ENCODE measurements at places on chromosomes 5 and 9. TPM values are rescaled to one million over a fixed set of nuclear protein-coding genes. Genes with fewer than 3 reads are reported as not detected.

Gene CMYA5
- total RNA-seq: 1.5 TPM

Gene BHMT
- total RNA-seq: not detected

Gene CCDC152
- 1.2 TPM for total RNA-seq

Gene QSOX2
- total RNA-seq: 20.4 TPM

Gene UBE2B
- 97.1 TPM for total RNA-seq

Gene HEMGN
- not detected for total RNA-seq

Gene COL23A1
- total RNA-seq: 0.16 TPM

Gene TAF9
- total RNA-seq: 92.7 TPM

DNA sequence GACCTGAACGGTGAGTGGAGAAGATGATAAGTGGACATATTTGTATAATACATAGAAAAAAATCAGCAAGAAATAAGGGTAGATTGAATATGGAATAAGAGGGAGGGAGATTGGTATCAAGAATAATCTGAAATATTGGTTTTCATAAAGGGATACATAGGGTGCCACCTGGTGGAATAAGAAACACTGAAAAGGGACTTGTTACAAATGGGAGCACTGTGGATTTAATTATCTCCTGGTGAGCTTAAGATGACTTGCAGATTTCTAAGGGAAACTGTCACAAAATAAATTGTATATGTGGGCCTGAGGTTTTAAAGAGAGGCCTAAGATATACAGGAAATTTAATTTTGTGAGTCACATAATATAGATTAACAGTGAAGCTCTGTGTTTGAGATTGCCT is 1403.5 kb upstream of the CDH18 start:
- H3K4me3 ChIP-seq: no peak overlapping the region
- no peak for DNase-seq
- no peak overlapping the region for H3K27ac ChIP-seq
- no peaks in the 10 kb centered on the region for H3K36me3 ChIP-seq
- H3K4me1 ChIP-seq: no peaks in the 10 kb centered on the region
- no peaks in the 10 kb centered on the region for H3K27me3 ChIP-seq

- H3K4me3 ChIP-seq: no peak overlapping the region
- H3K27ac ChIP-seq: no peak overlapping the region
- no peaks in the 10 kb centered on the region for H3K4me1 ChIP-seq
- no peak for DNase-seq
Observed at GRCh38 chr9:116434314-116434713, 252.8 kb upstream of the TRIM32 start.

GRCh38 chr9:133737071-133737773 is 930 bp downstream of the SARDH start:
- H3K4me3 ChIP-seq: no peak overlapping the region
- H3K27me3 ChIP-seq: peaks cover 7% of the 10 kb centered on the region
- peaks cover 11% of the 10 kb centered on the region for H3K4me1 ChIP-seq
- no peak overlapping the region for H3K27ac ChIP-seq
- no peak for DNase-seq
- H3K36me3 ChIP-seq: no peaks in the 10 kb centered on the region

DNA sequence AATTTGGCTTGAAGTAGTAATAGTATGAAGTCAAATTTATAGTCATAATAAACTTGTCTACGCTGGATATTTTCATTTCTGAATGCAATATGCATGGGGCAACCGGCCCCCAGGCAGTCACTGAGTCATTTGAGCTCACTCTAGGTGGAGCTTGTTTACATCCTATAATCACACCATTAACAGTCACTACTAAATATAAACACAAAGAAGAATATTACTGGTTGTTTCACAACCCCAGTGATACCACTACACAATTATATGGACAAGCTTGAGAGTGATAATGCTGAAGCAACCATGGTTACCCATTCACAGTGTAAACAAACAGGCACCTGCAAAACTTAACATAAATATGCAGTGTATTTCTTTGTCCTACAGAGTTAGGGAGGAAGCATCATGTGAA is 68.7 kb downstream of the MARCHF3 start:
- no peaks in the 10 kb centered on the region for H3K27me3 ChIP-seq
- H3K27ac ChIP-seq: no peak overlapping the region
- H3K4me3 ChIP-seq: no peak overlapping the region
- no peak for DNase-seq
- no peaks in the 10 kb centered on the region for H3K36me3 ChIP-seq
- H3K4me1 ChIP-seq: peaks cover 6% of the 10 kb centered on the region

- H3K4me1 ChIP-seq: no peaks in the 10 kb centered on the region
- no peak overlapping the region for H3K27ac ChIP-seq
- peaks cover 9% of the 10 kb centered on the region for H3K36me3 ChIP-seq
- H3K27me3 ChIP-seq: no peaks in the 10 kb centered on the region
- no peak for DNase-seq
Observed at GRCh38 chr5:1501372-1502045, 22.3 kb downstream of the LPCAT1 start.

GRCh38 chr5:140802781-140803271 is 2.0 kb downstream of the PCDHA3 start:
- no peak for DNase-seq
- H3K36me3 ChIP-seq: no peaks in the 10 kb centered on the region
- no peak overlapping the region for H3K27ac ChIP-seq
- H3K27me3 ChIP-seq: no peaks in the 10 kb centered on the region

DNA sequence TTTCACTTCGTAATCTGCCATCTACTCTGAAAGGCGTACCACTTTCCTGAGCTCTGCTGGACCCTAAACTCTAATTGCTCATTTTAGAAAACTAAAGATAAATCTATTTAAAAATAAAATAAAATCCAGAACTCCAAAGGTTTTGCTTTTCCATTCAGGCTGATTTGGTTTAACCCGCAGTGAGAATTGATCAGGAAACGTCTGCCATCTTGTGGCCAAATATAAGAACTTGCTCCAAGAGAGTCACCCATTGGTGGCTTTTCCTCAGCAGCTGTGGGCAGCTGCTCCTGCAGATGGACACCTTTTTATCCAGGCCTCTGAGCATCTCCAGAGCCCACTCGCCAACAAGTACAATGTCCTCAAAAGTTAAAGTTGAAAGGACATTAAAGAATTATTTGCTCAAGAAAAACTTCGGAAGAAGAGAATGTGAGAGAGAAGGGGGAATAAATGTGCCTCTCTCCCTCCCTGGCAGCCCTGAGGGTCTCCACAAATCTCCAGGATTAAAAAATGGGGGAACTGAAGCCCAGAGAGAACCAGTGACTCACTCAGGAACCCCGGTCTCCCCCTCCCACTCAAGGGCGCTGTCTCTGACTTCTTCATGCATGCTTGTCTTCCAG is 4.1 kb downstream of the SAXO1 start:
- DNase-seq: peak; percentile 33
- H3K27me3 ChIP-seq: peaks cover 4% of the 10 kb centered on the region
- H3K36me3 ChIP-seq: no peaks in the 10 kb centered on the region
- H3K4me3 ChIP-seq: no peak overlapping the region

DNA sequence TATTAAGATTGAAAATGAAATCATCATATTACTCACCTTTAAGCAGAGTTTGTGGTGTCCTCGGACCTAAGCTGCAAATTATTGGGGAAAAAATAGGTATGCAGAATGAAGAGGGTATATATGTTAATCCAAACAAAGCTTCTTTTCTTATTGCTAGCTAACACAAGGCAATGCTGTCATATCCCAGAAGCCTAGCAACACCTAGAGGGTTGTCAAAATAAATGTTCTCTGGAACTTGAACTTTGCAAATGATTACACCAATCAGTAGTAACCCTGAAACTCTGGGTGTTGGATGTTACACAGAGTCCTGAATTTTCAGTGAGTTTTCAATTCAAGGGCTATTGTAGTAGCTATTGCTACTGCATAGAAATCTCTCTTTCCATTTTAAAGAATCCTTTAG is at the start of gene C6:
Gene C6 (minus strand): TSS at position 193 of the 400 bp plus-strand sequence. CDS start 10,302 bp downstream, outside the sequence.
- no peak for DNase-seq
- H3K27ac ChIP-seq: no peak within 1 kb of the TSS
- H3K27me3 ChIP-seq: no peaks in the 10 kb centered on the region
- no peaks in the 10 kb centered on the region for H3K4me1 ChIP-seq
- no peak within 1 kb of the TSS for H3K4me3 ChIP-seq
- H3K36me3 ChIP-seq: no peaks in the 10 kb centered on the region

- H3K36me3 ChIP-seq: no peaks in the 10 kb centered on the region
- no peaks in the 10 kb centered on the region for H3K27me3 ChIP-seq
- no peak overlapping the region for H3K27ac ChIP-seq
- no peak overlapping the region for H3K4me3 ChIP-seq
- DNase-seq: no peak
Observed at GRCh38 chr5:157458835-157459234, 1.2 kb upstream of the NIPAL4 start.

GRCh38 chr9:4666042-4666699 is at the start of gene SPATA6L:
Gene SPATA6L, minus strand, starts transcription at chr9:4666480. Its CDS starts 230 bp downstream, at chr9:4666250.
- no peaks in the 10 kb centered on the region for H3K36me3 ChIP-seq
- H3K27me3 ChIP-seq: no peaks in the 10 kb centered on the region
- no peak within 1 kb of the TSS for H3K27ac ChIP-seq
- peak; percentile 33 for DNase-seq

DNA sequence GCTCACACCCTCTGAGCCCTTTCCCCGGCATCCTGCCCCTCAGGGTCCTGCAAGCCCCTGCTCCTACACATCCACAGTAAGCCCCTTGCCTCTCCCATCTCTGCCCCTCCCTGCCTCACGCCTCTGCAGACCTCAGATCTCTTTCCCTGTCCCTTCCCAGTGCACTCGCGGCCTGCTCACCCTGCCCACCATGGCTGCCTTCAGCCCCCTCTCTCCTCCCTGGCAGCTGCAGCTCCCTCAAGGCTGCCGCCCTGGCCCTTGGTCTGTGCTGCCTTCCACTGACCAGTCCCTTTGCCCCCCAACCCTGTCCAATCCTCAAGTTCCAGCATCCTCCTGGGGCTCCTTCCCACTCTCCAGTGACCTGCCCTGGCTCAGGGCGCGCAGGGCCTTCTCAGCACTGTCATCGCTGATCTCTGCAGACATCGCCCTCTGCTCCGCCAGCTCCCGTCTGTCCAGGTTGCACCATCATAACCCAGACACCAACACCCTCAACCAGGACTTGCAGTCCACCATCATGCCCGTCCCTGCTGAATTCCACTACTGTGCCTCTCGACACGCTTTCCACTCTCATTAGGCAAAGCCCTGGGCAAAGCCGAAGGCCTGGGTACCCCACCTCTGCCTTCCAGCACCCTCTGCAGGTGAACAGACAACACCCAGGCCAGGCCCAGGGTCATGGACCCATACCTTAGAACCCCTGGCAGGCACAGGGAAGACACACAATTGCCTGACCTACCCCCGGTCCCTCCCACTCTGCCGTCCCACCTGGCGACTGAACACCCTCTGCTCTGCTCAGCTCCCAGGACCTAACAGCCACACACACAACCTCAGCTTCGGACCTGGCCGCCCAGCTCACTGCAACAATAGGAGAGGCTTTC is 97.8 kb upstream of the RUFY1 start:
- H3K36me3 ChIP-seq: no peaks in the 10 kb centered on the region
- no peak for DNase-seq
- H3K4me3 ChIP-seq: no peak overlapping the region
- no peak overlapping the region for H3K27ac ChIP-seq
- H3K27me3 ChIP-seq: no peaks in the 10 kb centered on the region

- no peak overlapping the region for H3K4me3 ChIP-seq
- peaks cover 8% of the 10 kb centered on the region for H3K36me3 ChIP-seq
- peaks cover 3% of the 10 kb centered on the region for H3K4me1 ChIP-seq
- peak; percentile 62 for DNase-seq
- H3K27ac ChIP-seq: no peak overlapping the region
Observed at GRCh38 chr9:108885643-108886348, 23.7 kb downstream of the ACTL7A start.

GRCh38 chr9:95342571-95342970 is 25.1 kb upstream of the FANCC start:
- no peaks in the 10 kb centered on the region for H3K4me1 ChIP-seq
- no peaks in the 10 kb centered on the region for H3K36me3 ChIP-seq
- no peak overlapping the region for H3K4me3 ChIP-seq
- no peak overlapping the region for H3K27ac ChIP-seq
- H3K27me3 ChIP-seq: peaks cover 4% of the 10 kb centered on the region

- no peaks in the 10 kb centered on the region for H3K36me3 ChIP-seq
- no peak overlapping the region for H3K4me3 ChIP-seq
- no peak for DNase-seq
- H3K27me3 ChIP-seq: no peaks in the 10 kb centered on the region
Observed at GRCh38 chr9:110728058-110728457, 59.5 kb downstream of the MUSK start.

DNA sequence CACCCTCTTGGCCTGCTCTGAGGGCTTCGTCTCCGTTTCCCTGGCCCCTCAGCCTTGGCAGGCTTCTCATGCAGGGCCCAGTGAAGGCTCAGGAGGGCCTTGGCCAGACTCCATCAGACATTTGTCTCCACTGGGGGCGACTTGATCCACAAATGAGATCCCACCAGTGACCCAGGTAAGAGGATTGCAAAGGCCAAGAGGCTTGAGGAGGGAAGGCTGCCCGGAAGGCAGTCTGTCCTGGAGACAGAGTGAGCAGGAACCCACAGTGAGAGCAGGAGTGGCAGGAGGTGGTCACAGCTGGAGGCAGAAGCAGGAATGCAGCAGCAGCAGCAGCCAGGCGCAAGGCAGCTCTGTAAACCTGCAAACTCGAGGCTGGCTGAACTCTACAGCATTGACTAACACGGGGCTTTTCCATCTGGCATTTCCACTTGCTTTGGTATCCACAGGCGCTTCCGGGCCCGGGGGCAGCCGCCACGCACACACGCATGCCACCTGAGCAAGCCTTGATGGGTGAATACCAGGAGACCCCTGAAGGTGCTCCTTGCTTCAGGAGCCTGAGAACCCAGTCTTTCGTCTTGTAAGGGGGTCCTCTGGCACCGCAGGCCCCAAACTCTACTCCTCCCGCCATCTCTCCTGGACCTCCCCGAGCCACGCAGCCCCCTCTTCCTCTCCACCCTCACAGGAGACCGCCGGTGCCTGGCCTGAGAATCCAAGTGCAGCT is 14.7 kb downstream of the MGAT1 start:
- H3K27ac ChIP-seq: peak overlapping the region; percentile 96
- peaks cover 7% of the 10 kb centered on the region for H3K36me3 ChIP-seq
- H3K4me3 ChIP-seq: no peak overlapping the region
- no peaks in the 10 kb centered on the region for H3K27me3 ChIP-seq
- peaks cover 33% of the 10 kb centered on the region for H3K4me1 ChIP-seq
- DNase-seq: peak; percentile 32
